Stimulated activated CD8-positive, alpha-beta memory T cell treated with anti-CD3 and anti-CD28 coated beads, Interleukin-4, amount 100 ng/mL, for 1 hour (primary cell): ENCODE measurements at places on chromosomes 2 and 18.

DNA sequence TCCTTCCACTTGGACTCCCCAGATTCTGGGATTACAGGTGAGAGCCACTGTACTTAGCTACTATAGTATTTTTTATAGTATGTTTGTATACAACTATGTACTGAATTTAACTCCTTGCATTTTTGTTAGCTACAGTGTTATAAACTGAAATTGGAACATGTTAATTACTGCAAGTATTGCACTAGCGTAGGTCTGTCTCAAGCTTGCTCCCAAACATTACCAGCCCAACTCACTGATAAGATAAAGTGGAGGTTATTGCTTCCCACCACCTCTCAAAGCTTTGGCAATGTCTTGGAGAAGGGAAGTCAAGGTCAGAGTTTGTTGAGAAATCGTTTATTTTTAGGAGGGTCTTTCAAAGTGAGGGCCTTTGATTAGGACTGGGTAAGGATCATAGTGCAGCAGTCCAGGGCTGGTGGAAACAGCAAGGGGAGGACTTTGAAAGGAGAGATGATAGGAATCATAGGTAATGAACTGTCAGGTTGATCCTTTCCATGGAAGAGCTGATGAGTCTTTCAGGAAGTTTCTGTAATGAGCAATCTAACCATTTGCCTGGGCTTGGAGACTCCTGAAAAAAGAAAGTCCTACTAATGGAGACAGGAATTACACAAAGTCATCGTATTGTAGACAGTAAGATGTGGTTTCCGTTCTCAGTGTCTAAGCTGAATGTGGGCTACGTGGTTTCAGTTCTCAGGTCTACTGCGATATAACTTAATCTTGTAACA, 257.1 kb downstream of the MYO3B start:
- DNase-seq = no peak

- no peak for DNase-seq
Observed at GRCh38 chr2:213868526-213868925, 542.3 kb upstream of the VWC2L start.

- DNase-seq = no peak
Observed at GRCh38 chr2:226693521-226693920, 106.1 kb downstream of the IRS1 start.

DNA sequence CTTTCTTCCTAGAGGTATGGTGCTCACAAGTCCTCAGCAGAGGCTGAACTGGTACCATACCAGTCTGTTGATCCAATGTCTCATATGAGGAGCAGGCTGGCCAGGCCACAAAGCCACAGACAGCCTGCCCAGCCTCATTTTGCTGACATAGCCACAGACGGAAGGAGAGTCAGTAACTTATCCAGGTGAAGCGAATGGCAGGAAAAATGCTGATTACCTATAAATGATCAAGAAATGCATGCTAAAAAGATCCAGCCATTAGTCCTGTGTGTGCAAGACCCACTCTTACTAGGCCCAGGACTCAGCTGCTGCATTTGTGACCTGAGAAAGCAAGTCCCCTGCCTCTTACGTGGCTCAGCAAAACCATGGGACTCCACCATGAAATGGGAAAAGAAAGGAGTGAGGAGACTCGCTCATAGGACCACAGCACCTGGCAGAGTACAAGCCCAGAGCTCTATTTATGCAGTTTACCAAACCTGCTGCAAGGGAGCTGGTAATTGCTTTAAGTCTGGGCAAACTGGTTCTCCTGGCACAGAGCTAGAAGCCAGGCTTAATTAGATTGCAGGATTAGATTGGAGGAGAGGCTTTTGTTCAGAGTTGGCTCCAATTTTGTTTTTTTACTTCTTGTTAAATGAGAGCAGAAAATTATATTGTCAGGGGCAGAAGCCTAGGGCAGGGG, 19.0 kb downstream of the RHOB start:
- no peak for DNase-seq

DNA sequence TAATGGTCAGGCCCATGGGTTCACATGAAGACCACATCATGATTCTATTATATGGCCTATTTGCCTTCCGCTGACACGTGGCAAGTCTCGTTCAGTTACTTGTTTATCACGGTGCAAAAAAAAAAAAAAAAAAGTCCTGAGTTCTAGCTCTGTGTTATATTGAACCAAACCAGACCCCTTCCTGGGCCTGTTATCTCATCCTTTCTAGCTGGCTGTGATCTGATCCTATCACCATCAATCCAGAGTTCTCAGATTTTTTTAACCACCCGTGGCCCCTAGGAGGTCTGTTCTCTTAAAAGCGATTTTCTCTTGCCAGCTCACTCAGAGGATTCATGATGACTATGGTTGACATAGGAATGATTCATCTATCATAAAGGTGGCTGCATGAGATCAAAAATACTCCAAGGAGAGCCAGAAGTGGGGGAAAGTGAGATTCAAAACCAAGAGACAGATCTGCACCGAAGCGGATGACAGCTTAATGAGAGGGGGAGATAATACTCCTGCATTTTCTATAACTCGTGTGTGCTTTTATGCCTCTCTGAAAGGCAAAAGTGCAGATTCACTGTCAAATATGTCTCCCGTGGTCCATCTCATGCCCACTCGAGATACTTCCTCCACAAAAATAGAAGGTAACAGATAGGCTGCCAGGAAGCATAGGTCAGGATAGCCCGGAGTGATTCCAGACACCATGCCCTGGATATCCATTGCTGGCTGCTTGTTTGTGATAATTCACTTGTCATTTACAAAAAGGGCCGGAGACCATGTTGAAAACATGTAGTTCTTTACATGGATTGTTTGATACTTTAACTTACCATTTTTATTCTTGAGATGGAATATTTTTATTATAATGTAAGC, 505.7 kb upstream of the KLHL29 start:
- DNase-seq = no peak

DNA sequence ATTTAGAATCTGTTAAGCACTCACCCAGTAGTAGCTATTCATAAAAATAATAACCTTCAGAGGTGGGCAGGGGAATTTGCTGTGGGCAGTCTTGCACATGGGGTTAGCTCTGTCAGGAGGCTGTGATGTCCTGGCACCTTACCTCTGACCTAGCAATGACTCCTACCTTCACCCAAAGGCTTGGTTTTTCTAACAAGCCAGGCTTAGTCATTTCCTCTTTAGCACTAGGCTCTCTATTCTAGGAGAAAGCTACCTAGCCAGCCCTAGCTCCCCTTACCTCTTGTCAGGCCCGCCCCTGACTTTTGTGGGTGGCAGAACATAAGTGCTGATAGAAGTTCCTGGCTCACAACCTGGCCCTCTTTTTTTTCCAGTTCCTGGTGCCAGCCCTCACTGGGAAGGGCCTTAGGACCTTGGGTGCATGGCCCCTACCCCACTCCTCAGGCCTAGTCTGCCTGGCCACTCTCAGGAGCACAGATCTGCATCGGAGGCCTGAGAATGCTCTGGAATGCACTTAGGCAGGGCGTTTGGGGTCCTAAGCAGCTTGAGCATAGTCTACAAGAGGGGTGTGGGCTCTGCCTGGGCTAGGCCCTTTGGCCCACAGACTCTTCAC, 17.7 kb downstream of the CPLX4 start:
- DNase-seq = no peak

DNA sequence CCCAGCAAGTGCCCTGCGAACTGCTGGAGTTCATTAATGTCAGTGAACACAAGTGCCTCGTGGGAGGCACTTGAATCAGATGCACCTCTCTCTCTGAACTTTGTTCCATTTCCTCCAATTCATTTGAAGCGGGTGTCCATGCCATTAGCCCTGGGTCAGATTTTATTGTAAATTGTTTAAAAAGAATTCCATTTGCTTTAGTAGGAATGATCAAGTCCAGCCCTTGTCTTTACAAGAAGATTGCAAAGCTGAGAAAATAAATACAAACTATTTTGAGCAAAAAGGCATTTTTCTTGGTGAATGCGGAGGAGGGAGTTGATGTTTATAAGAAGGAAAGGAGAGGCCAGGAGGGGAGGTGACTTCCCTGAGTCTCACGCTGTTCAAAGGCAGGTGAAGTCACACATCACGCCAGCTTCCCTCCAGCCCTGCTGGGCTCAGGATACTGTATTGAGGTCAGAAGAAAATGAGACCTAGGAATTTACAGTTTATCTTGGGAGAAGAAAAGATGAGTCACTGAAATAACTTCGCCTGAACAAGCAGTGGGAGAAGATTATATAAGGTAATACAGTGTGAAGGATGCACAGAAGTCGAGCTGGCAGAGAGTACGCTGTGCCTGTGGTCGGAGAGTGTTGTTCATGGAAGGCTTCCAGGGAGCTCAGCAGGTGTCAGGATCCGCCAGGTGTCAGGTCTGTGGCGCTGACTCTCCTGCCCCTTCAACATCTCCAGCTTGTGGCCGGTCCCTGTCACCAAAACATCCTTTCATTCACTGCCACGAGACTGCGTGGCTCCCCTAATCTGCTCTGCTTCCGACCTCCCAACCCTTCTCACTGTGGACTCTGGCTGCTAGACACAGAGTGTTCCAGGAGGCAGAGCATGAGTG, 36.5 kb downstream of the EFR3B start:
- no peak for DNase-seq

- DNase-seq = no peak
Observed at GRCh38 chr18:24272229-24272525, 125.4 kb downstream of the OSBPL1A start.

GRCh38 chr2:124563426-124563825, 538.3 kb downstream of the CNTNAP5 start:
- no peak for DNase-seq

- no peak for DNase-seq
Observed at GRCh38 chr2:138581909-138582308, 80.3 kb downstream of the SPOPL start.

DNA sequence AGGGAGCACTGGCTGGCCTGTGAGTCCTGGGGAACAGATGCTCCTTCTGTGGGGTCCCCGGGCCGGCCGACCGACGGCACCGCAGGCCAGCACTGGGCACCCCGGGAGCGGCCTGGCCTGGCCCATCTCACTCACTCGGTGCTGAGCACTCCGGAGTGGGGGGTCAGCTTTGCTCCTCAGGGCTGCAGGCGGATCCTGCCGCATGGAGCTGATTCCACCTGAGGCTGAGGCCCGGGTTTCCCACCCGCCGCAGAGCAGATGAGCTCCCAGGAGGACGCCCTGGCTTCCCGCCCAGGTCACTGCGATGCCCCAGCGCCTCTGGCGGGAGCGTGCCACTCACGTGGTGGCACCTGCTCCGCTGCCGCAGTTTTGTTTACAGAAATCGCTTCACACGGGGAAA, 418.6 kb downstream of the GALR1 start:
- DNase-seq = no peak

- no peak for DNase-seq
Observed at GRCh38 chr2:38277245-38278116, 99.6 kb downstream of the ATL2 start.

DNA sequence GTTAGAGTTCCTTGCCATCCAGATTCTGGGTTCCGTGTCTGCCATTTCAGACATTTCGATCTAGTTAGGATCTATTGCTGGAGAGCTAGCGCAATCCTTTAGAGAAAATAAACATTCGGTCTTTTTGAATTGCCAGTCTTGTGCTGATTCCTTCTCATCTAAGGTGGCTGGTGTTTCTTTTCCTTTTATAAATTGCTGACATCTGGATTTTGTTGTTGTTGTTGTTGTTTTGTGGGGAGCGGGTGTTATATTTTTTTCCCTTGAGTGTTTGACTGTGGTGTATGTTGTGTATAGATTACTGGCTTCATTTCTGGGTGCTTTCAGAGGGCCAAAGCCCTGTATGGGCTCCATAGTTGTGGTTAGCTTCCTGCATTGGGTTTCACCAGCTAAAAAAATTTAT, 128.5 kb upstream of the LRP1B start:
- no peak for DNase-seq

DNA sequence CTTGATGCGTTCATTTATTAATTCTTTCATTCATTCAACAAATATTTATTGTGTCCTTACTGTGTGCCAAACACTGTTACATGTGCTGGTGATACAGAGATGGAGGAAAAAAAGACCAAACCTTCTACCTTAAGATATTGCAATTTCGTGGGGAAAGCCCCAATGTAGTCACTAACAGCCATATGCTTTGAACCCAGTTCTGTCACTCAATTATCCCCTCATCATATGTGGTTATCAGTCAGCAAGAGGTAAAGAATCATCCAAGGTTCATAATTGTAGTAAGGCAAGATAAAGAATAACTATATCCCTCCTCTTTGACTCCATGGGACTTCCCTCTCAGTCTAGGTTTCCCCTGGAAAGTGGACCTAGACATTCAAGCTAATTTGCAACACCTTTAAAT, 1185.6 kb upstream of the CELF4 start:
- DNase-seq = no peak

GRCh38 chr2:214014551-214015220, 396.2 kb upstream of the VWC2L start:
- DNase-seq = no peak

DNA sequence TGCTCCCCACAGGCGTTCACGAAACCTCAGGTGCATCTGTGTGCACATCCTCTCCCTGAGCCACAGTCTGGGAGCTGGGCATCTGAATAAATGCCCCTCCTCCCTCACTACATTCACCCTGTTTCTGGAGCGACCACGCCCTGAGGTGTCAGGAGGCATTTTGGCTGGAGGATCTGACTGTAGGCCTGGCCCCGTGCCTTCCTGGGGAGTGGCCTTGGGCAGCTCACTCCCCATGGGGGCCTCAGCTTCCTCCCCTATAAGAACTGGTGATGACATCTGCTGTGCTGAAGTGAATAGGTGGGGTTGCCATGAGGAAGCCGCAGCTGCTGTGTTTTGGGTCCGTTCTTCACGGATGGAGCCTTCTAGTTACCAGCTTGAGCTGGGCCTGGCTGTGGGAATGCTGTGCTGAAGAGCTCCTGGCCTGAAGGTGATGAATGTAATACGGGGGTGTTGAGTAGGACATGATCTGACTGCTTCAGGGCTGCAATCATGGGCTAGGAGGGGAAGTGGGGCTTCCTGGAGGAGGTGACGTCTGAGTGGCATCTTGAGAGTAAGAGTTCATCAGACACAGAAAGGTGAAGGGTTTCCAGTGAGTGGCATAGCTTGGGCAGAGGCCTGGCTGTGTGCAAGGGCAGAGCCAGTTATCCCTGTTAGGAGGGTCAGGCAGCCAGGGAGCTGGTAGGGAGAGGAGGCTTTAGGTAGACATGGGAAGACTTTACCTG, 58.2 kb downstream of the GLI2 start:
- no peak for DNase-seq

GRCh38 chr2:157172866-157173578, 84.5 kb upstream of the GALNT5 start:
- DNase-seq = no peak

DNA sequence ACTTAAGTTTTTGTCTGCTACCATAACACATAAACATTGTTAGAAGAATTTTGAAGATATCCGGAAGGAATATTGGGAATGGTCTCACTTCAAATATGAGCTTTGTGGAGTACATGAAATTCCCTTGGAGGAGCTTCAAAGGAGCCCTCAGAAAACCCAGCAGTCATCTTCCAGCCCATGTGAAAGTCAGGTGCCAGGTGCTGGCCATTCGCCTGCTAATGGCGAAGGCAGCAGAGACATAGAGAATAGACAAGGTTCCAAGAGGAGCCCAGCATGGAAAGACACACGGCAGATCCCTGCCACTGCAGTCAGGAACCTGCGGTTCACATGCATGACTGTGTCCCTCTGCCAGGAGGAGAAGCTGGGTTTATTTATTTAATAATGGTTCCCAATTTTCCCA, 40.0 kb upstream of the EPG5 start:
- no peak for DNase-seq

- DNase-seq = no peak
Observed at GRCh38 chr2:10623776-10624175, 66.0 kb downstream of the NOL10 start.
